ENCODE measurements at places on chromosomes 13 and 19.

GRCh38 chr19:51799034-51799773 lies 4.2 kb downstream of the FPR3 start:
- no peaks in the 10 kb centered on the region for H3K4me1 ChIP-seq
- peaks cover 11% of the 10 kb centered on the region for H3K27me3 ChIP-seq
- H3K4me3 ChIP-seq: no peak overlapping the region
- DNase-seq: no peak
- no peak overlapping the region for H3K27ac ChIP-seq

DNA sequence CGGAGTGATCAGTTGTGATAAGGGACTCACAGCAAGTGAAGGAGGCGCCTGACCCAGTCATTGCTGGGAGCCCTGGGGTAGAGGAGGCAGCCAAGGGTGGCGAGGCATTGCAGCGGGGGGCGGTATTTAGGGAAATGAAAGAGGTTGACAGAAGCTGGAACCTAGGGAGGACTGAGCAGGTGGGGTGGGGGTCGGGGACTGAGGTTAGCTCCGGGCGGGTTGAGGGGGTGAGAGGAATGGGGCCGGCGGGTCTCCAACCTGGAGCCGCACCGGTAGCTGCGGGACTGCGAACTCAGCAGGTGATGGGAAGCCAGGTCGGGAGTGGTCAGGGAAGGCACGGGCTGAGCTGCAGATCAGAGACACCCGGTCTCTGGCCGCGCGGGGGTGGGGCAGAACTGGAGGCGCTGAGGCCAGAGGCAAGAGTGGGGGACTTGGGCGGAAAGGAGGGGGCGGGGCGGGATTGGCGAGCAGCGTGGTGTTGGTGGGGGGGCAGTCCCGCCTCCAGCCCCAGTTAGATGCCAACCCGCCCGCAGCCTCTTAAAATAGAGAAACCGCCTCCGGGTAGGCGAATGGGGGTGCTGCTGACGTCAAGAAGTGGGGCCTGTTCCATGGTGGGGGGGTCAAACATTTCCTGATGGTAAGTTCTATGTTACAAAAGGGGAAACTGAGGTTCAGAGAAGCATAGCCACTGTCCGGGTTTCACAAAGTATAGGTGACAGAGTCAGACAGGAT lies 1.5 kb downstream of the MAST3 start:
- H3K27me3 ChIP-seq: no peaks in the 10 kb centered on the region
- DNase-seq: peak; percentile 78
- H3K4me1 ChIP-seq: peaks cover 24% of the 10 kb centered on the region
- H3K36me3 ChIP-seq: peaks cover 9% of the 10 kb centered on the region
- peak overlapping the region; percentile 90 for H3K4me3 ChIP-seq

GRCh38 chr19:38336638-38337359 lies 1.2 kb downstream of the CATSPERG start:
- peaks cover 9% of the 10 kb centered on the region for H3K36me3 ChIP-seq
- peak overlapping the region; percentile 96 for H3K4me3 ChIP-seq
- H3K27me3 ChIP-seq: no peaks in the 10 kb centered on the region
- peaks cover 18% of the 10 kb centered on the region for H3K4me1 ChIP-seq
- DNase-seq: peak; percentile 93

GRCh38 chr19:16142032-16142580 lies 1.4 kb upstream of the HSH2D start:
- no peak for DNase-seq
- H3K36me3 ChIP-seq: peaks cover 13% of the 10 kb centered on the region
- H3K4me3 ChIP-seq: peak overlapping the region; percentile 9
- H3K4me1 ChIP-seq: peaks cover 34% of the 10 kb centered on the region

- H3K27me3 ChIP-seq: no peaks in the 10 kb centered on the region
- no peak overlapping the region for H3K4me3 ChIP-seq
- H3K36me3 ChIP-seq: peaks cover 2% of the 10 kb centered on the region
- no peak overlapping the region for H3K27ac ChIP-seq
Observed at GRCh38 chr19:16368385-16369305, 44.0 kb downstream of the KLF2 start.

DNA sequence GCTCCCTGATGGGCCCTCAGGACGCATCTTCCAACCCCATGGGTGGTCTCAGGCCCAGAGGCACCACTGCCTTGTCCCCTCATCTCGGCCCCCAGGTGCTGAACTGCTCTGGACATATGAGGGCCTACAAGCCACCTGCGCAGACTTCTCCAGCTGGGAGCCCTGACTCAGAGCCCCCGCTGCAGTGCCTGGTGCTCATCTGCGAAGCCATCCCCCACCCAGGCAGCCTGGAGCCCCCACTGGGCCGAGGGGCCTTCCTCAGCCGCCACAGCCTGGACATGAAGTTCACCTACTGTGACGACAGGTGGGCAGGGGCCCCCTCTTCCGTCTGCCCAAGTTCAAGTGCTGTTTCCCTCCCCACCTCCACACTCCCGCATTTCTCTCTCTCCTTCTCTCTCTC lies 12.2 kb downstream of the HIF3A start:
- H3K4me3 ChIP-seq: no peak overlapping the region
- H3K27me3 ChIP-seq: peaks cover 10% of the 10 kb centered on the region
- DNase-seq: no peak
- no peak overlapping the region for H3K27ac ChIP-seq

DNA sequence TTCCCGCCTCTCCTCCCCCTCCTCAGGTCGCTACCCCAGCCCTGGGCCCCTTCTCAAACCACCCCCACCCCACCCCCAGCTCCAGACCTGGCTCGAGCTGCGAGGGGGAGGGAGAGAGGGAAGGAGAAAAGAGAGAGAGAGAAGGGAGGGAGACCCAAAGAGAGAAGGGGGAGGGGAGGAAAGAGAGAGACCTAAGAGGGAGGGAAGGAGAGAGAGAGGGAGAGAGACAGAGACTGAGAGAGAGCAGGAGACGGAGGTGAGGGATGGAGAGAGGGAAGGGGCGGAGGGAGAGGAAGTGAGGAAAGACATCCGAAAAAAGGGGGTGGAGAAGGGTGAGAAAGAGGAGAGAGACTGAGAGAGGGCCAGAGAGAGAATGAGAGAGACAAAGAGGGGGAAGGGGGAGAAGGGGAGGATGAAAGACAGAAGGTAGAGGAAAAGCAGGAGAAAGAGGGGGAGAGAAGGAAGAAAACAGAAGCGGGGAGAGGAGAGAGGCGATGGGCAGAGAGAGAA lies 2.0 kb upstream of the SPACA6 start:
- H3K27me3 ChIP-seq: peaks cover 38% of the 10 kb centered on the region
- H3K36me3 ChIP-seq: peaks cover 3% of the 10 kb centered on the region
- H3K27ac ChIP-seq: no peak overlapping the region
- peaks cover 15% of the 10 kb centered on the region for H3K4me1 ChIP-seq

GRCh38 chr13:71979616-71980015 lies 112.6 kb upstream of the DACH1 start:
- H3K4me1 ChIP-seq: no peaks in the 10 kb centered on the region
- H3K36me3 ChIP-seq: no peaks in the 10 kb centered on the region
- H3K27ac ChIP-seq: no peak overlapping the region
- no peak for DNase-seq
- no peak overlapping the region for H3K4me3 ChIP-seq

Data from memory B cell (primary cell).